ENCODE measurements at places on chromosomes 11 and 22.

DNA sequence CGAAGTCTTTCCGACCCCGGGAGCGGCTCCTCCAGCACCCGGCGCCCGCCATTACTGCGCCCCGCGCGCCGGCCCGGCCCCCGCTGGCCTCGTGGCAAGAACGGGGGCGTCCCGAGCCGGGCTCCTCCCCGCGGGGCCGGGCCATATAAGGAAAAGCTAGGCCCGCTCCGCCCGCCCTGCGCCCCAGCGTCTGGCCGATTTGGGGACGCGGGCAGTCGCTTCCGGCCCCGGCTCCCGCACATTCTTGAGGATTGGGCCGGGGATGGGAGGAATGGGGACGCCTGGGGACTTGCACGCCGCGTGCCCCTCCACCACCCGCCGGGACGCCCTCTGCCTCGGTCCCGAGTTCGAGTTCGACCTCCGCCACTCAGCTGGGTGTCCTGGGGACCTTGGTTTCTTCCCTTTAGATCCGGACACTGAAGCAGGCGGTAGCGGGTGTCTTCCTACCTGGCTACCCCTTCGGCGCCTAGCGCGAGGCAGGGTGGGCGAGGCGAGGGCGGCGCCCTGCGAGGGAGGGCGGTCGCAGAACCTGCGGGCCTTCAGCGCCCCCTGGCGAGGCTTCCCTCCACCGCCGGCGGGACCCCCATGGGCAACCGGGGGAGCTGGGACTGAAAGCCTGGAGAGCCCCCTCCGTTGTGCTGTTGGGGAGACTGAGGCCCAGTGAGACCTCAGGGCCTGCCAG lies 3.8 kb downstream of the SMTN start:
- DNase-seq, result peak; percentile 70

DNA sequence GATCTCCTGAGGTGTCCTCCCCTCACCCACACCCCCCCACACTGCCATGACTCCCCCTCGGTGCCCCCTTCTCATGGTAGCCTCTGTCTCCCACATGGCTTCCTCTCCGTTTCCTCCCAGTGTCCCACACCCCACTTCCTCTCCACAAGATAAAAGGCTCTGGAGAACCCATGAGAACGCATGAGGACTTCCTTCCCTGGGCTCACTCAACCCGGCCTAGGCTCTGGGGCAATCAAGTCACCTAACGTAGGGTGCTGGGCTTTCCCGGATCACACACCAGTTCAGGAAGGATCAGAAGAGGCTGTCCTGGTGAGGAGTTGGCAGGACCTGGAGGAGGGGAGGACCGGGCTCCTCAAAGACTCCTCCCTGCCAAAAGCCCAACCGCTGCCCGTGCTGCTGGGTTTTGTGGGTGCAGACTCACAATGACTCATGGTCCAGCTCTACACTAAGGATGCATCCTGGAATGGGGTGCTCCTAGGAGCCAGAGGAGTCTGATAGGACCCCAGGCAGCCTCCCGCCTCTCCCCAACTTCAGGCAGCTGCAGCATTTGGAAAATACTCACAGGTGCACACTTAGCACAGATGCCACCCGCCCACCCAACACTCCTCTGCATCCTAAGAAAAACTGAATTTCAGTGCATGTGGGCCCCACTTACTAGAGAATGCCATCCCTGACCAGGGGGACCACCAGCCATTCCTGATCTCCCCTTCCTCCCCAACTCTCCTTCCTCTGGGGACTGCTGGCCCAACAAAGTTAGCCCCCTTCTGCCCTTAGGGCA lies 21.0 kb downstream of the SLC22A12 start:
- no peak for DNase-seq

DNA sequence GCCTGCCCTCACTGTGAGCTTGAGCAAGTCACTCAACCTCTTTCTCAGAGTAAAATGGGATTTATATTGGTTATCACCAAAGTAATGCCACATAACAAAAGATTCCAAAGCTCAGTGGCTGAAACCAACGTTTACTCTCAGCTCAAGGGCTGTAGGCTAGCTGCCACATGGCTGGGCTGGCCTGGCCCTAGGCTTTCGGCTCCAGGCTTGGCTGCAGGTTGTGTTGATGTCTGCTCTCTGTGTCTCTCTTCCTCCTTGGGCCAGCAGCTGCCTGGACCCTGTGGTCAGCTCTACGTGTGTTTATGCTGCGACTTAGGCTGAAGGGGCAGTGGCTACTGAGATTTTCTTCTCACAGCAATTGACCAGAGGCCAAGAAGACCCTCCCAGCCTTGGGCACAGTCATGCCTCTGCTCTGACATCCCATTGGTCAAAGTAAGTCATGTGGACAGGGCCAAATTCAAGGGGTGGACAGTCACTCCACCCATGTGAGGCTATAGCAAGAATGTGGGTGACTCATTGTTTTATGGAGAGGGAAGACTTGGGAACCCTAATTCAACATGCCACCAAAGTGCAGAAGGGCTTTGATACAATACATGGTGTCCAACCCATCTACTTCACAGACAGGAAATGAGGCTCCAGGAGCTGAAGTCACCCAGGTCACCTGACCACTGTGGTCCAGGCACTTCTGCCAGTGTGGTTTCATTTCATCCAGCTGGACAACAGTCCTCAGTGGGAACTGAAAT lies 90.6 kb downstream of the TSPAN18 start:
- no peak for DNase-seq

DNA sequence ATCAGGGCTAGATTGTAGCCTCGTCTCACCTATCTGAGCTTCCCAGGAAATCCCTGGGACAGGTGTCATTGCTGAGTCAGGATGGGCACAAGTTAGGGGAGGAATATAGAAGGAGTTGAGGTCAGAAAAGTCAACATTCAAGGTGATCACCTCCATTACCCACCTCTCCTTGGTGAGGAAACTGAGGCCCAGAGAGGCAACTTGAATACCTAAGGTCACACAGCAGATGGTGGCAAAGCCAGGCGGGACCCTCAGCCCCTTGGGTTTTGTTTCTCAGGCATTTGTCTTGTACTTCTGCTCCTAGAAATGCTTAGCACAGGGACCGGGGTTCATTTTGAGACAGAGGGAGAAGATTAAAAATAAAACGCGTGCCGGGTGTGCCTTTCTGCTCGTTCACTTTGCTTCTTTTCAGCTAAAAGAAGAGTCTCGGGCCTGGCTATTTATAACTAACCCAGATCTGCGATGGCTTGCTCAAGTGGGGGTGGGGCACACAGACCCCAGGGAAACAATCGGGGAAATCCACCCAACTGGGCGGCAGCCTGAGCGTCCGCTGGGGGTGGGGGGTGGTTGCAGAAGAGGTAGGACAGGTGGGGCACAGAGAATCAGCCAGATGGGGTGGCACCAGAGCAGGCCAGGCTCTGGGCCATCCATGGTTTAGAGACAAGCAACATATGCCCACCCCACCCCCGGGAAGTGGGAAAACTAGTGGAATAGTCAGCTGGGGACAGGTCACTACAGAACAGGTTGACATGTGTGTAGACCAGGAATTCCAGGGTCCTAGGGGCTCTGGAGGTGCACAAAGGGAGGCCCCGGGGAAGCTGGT lies 3.9 kb upstream of the GNAZ start:
- DNase-seq, result no peak

DNA sequence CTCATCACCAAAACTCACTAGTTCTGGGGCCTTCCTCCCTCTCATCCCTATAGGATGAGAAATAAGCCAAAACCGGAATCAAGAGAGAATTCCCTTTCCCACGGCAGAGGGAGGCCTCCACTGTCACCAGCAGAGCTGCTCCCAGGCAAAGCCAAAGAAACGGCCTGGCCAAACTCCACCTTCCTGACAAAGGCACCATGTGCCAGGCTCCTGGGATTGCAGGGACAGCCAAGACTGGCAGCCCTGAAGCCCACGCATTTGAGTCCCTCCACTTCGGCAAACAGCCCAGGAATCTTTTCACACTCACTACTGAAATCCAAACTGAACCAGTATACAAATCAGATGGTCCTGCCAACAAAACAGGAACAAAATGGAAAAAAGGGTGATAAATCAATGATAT lies 6.1 kb downstream of the SMCO4 start:
- no peak for DNase-seq

DNA sequence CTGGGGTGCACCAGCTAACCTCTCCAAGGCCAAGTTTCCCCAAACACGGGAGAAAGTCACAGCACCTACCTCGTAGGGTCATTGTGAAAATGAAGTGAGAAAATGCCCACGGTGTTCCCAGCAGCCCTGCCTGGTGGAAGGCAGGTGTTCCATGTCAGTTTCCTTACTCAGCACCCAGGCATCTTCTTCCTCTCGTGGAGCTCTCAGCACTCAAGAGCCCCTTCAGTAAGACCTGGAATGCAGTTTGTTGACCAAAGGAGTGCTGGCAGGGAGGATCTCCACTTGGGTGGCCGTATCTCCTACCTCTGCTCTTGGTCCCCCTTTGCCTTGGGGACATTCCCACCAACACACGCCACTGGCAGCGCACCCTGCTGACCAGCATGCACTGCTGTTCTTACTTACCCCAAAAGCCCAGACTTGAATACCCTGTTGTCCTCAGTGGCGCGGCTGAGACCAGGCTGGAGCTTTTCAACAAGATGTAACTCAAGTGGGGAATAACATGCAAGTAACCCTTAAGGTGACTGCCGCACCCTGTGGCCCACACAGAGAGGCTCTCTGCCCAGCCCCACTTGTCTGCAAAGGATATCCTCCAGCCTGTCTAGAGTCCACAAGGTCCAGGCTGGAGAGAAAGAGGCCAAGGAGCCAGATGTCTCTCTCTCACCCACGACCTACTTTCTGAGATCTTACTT lies 201.2 kb upstream of the TMEM45B start:
- DNase-seq, result no peak

DNA sequence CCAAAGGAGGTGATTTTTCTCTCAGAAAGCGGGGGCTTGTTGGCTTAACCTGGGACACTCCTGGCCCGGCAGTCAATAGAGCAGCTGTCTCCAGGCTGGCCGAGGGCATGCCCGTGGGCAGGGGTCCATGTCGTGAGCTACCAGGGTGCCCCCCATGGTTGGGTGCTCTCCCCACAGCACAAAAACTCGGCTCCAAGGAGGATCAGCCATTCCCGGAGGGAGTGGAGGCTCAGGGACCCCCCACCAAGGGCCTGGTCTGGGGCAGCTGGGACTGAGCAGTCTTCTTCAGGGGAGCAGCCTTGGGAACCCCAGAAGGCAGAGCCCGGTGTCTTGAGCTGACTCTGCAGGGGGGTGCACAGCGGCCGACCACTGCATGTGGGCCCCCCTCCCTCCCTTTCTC lies 20.8 kb upstream of the TH start:
- no peak for DNase-seq

- DNase-seq, result no peak
These were observed 15.4 kb upstream of the POU2AF2 start for GRCh38 chr11:111230122-111230465.

DNA sequence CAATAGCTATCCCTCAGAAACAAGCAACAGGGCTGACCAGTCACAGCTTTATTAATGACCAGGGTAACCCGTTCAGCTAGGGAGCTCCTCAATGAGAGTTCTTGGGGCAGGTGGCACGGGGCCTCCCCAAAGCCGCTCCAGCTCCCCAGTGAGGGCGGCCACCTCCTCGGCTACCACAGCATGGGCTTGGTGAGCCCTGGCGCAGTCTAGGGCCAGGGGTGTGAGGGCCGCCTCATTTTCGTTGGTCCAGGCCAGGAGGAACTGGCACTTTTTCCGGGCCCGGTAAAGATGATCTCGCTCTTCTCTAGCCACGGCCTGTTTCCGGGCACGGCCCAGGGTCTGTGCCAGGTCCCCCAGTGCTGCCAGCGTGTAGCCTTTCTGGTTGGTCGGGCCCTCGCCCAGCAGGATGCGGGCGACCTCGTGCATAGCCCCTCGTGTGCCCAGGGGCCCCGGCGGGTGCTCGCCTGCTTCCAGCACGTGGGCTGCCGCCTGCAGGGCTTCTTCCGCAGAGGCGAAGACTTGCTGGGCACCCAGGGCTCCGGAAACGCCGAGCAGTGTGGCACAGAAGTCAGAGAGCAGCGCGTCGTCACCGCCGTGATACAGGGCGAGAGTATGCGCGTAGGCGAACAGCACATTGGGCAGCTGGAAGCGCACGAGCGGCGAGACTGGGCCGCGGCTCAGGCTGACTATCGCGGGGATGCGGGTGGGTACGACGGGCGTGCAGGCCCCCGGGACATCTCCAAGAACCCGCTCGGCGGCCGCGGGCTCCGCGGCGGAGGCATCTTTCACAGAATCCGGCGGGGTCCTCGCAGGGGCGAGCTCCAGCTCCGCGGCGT lies 913 bp downstream of the ZNHIT2 start:
- no peak for DNase-seq

DNA sequence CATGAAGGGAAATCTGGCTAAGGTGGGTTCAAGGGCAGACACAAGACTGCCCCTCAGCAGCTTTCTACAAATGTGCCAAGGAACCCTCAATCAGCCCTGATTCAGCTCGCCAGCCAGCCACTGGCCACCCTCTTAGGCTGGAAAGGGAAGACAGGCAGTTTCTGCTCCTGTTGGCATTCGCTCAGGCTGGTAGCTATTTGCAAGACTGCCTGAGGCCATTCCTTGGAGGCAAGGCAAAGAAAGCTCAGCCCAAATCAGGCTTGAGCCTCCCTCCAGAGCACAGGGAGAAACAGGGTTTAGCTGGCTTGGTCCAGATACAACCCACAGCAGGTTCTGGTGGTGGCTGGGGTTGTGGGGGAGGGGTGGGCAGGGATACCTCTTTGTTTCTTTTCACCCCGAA lies 19.2 kb downstream of the TP53I11 start:
- no peak for DNase-seq

DNA sequence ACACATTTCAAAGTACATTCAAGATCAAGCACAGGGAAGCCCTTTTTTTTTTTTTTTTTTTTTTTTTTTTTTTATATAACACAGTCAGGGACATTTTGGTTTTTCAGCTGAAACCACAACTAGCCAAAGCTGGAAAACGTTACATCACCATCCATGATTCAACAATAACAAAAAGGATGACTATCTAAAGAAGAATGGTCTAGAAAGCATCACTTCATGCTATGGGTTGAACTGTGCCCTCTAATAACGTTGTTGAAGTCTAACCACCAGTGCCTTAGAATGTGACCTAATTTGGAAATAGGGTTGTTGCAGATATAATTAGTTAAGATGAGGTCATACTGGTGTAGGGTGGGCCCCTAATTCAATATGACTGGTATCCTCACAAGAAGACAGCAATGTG lies 46.6 kb downstream of the MTMR2 start:
- no peak for DNase-seq

DNA sequence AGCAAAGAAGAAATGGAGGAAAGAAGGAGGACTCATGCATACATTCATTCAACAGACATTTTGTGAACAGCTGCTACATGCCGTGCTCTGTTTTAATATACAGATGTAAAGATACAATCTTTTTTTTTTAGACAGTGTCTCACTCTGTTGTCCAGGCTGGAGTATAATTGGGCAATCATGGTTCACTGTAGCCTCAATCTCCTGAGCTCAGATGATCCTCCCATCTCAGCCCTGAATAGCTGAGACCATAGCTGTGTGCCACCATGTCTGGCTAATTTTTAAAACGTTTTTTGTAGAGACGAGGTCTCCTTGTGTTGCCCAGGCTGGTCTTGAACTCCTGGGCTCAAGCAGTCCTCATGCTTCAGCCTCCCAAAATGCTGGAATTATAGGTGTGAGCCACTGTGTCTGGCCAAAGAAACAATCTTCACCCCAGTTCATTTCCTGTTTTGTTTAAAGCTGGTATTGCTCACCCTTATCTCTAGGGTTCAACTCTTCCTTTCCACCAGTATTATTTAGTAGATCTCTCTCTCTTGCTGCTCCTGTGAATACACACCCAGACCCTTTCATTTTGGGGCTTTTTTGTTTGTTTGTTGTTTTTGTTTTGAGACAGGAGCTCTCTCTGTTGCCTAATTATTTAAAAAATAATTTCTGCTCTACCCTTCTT lies 69.8 kb downstream of the RNF169 start:
- no peak for DNase-seq
